Astrocyte of the hippocampus (primary cell): ENCODE measurements at places on chromosomes 4 and X.

GRCh38 chr4:180947425-180947824 is 1295.8 kb upstream of the TENM3 start:
- DNase-seq: peak; percentile 31

DNA sequence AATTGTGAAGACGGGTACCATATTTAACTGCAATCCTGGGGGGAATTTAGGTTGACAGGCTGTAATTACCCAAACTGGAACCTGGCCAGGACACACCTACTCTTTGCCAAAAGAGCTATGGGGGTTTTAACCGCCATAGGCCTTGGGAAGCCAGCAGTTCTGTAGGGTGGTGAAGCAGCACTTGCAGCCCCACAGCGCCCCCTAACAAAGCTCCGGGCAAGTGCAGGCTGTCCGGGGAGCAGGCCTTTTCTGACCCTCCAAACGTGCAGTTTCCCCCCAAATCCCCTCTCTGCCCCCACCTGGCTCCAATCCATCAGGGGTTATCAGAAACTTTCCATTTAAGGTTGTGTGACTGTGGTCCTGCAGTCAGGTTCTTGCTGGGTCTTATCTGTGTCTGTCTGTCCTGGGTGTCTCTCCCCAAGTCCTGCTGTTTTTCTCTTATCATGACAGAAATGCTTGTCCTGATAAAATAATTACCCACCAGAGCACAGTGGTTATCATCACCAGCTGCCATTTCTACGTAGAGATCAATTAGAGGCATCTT is 350.9 kb downstream of the MID1IP1 start:
- DNase-seq: no peak

DNA sequence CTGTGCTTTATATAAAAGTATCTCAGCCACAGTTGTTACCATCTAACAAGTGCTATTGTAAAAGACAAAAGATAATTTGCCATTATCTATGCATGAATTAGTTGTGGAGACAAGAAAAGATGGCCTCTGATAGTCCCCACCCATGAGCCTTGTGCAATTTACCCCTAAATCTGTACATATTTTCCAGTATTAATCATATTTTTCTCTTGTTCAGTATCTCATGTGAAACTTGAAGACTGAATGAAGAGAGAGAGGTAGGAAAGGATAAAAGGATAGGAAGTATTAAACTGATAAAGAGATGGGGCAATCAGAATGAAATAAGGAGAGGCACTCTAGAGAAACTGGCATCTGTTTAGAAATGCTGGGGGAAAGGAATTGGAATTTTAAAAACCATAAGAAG is 3.7 kb downstream of the MYOZ2 start:
- DNase-seq: no peak

DNA sequence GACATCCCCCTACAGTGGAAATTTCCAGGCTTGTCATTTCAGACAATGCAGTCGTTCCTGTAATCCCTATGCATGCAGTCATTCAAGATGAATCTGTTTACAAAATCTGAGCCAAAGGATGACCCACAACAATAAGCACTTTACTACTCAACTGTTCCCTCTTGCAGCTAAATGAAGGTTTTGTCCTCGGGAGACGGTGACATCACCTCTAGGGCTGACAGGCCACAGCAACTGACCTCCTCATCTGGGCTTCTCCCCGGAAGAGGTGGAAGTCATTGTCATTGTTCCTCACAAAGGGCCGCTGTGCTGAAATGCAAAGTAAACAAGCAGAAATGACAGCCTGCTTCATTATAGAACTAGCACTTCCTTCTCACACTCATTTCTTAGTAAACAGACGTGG is 29.2 kb downstream of the CLRN2 start:
- no peak for DNase-seq

DNA sequence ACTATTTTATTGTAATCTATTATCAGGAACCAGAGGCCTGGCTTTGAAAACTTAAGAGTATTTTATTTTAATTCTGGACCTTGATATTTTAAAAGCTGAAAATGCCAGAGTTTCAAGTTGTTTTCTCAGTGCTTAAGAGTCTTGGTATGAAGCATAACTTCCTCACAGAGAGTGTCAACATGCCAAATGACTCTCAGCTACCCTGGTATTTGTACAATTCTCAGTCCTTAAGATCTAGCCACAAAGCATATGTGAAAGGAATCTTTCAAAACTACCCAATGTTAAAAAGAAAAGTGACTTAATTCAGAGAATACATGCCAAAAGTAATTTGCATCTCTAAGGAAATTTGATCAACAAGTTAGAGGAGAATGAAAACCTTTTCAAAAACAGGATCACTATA is 171.9 kb downstream of the DKK2 start:
- peak; percentile 71 for DNase-seq

DNA sequence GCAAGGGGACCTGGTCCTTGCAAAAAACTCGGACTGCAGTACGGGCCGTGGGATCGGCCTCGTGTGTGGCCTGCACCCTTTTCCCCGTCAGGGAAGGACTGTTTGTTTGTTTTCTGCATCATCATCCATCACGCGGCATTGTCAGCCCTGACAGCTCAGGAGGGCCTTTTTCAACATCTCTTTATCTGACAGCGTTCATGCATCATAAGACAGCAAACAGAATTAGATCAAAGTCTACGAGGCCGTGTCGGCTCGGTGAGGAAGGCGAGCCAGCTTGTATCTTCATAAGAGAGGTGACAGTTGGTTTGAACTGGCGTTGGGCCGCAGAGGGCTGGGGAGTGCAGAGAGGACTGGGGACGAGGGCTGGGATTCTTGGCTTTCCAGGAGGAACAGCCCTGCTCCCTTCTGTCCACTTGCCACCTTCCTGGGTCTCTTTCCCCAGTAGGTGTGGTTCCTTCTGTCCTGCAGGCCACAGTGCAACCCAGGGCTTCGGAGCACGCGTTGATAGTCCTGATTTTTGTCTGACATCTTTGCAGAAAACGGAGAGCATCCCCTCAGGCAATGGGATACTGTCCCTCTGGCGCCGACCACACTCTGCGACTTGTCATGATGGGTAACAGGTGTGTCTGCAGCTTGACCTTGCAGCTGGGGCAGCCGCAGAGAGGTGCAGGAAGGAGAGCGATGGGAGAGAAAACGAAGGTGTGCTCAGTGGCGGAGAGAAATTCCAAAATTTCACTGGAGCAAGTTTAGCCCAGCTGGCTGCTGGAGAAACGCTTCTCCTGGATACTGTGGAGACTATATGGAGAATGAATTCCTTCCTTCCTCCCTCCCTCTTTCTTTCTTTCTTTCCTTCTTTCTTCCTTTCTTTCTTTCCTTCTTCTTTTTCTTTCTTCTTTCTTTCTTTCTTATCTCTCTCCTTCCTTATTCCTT is 104.0 kb upstream of the SHOX start:
- no peak for DNase-seq

DNA sequence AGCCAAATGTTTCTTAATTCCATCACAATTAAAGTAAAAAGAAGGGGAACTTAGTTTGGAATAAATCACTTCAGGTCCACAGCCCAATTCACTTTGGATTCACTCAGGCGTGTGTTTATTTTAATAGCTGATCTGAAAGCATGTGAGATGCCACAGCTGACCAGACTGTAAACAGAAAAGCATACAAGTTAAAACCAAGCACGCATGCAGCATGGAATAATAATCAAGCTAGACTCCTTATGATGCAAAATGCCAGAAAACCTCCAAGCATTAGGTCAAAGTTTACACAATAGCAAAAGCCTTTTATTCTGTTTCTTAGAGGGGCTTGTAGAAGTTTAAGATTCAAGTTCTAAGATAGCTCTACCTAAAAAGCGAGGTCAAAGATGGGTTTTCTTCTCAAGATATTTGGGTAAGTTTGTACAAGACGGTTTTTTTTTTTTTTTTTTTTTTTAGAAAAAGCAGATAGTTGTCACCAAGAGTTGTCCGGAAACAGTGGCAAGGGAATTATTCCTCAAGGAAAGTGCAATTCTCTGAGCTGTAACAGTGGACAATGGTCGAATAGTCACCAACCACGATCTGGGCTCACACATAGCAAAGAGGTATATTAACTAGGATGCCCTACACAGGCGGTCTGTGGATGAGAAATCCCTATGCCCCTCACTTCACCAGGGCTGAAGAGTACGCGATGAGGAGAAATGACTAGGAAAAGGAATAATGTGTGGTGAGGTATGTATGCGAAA is 763 bp upstream of the PRRG1 start:
- DNase-seq: peak; percentile 51

DNA sequence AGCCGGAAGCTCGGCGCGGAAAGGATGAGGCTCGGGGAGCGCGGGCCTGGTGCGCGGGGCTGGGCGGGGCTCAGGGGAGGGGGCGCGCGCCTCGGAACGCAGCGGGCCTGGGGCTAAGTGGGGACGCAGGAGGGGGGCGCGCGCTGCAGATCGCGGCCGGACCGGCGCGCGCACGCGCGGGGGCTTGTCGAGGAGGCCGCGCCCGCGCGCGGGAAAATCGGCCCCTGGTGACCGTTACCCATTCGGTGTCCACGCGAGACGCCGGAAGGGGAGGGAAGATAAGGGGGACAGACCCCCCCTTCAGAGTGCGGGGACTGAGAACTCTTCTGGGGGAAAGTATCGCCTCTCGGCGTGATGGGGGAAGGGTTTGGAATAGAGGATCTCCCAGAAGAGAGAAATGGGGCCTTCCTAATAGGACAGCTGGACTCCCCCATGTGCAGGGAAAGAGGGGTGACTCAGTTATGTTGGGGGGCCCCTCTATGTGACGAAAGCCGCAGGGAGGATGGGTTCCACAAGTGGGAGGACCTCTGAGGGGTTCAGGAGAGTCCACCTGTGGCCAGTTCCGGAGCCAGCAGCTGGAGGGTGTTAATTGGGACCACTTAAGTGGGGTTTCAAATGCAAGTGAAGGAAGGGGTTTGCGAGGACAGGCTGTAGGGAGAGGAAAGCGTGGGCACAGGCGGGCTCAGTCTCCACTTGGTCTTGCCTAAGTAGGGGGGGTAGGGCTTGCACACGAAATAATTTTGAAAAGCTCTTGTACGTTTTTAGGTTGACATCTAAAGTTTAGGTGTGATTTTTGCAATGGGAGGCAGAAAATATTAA is 584 bp downstream of the SUV39H1 start:
- peak; percentile 42 for DNase-seq

- DNase-seq: peak; percentile 28
Measured at GRCh38 chr4:31114816-31115215, 394.6 kb downstream of the PCDH7 start.

DNA sequence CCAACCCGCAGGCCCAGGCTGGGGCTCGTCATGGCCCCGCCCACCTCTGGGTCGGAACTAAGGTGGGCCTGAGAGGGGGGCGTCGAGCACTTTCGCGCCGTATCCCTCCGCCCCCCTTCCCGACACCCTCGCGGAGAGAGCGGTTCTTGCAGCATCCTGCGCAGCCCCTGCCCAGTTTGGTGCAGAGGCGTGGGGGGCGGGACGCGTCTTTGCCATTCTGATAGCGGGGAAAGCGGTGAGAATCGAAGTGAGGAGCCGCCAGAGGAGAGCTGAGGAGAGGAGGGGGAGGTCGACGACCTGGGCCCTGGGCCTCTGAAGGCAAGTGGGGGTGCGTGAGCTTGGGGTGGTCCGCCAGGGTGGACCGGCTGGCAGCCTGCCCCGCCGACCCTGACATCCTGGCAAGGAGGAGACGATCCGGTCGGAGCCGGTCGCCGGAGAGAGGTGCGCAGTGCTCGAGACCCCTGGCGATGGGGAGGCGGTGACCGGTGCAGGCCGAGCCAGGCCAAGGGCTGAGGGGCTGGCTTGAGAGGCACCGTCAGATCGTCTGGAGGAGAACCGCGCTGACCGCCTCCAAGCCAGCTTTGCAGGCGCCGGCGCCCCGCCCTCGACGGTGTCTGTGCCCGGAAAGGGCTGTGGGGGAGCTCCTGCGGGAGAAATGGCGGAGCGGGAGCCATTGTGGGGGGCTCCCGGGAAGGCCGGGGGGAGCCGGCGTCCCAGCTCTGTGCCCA is 25.5 kb downstream of the GPRASP3 start:
- DNase-seq: peak; percentile 53

- DNase-seq: no peak
Measured at GRCh38 chr4:143353797-143354196, 17.1 kb downstream of the GAB1 start.
